ENCODE measurements at places on chromosomes 2 and 18.

DNA sequence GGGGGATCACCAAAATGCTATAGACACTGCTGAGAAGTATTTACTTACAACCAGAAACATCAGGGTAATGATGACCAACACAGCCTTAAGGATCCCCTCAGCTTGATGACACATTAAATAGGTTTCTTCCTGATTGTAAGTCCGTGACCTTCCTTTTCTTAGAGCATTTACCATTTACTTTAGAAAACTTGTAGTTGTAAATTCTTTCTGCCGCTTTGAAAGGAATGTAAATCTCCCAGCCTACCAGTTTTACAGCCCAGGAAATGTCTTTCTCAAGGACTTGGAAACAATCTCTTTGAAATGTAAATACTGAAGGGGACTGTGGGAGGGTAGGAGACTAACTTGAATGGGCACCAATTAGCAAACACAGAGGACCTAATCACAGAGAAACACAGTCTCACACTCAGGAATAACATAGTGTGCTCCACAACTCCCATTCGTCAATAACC is 278.6 kb downstream of the DSC3 start:
- no peak for DNase-seq

DNA sequence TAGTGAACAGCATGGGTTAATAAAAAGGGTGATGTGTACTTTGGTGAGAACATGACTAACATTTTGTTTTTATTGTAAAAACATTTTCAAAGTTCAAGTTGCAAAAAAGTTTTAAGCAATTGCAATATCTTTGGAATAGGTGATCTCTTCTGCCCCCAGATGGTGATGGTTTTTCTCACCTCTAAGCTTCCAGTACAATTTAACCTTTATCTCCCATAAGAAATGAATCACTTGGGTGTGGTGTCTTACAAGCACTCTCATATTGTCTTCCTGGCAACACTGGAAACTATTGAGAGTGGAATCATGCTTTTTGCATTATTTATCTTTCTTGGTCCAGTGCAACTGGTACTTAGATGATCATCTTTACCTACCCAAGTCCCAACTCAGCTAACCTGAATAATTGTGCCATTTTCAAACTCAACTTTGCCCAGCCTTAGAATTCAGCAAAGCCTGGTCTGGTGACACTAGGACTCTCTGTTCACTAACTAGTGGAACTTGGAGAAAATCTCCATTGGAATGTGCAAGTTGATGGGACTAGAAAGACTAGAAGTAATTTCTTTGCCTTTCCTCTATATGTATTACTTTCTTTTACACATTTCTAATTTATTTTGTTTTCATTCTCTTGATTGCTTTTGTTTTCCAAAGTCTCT is 964.7 kb upstream of the ZEB2 start:
- no peak for DNase-seq

DNA sequence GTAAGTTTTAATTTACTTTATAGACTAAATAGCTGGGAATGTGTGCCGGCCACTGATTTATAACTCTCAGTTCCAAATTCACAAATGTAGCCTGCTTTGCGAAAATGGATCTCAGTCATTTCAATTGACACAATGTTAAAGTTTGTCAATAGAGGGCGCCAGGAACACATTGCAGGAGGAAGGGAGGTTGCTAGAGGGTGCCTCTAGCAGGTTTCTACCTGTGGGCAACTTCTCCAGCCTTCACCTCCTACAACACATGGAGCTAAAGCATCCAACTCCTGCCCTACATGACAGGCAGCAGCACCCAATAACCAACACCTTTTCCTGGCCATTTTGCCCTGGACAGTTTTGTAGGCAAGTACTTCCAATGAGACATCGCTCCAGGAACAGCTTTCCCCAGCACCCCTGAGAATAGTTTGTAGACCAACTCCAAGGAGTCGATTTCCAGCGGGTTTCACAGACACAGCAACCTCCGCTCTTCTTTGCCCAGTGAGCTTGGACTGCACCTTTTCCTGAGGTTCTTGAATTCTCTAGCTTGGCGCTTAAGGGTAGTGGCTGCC is 784.8 kb upstream of the CDH2 start:
- peak; percentile 8 for DNase-seq

- DNase-seq: no peak
Observed at GRCh38 chr2:133193544-133194361, 374.5 kb downstream of the NCKAP5 start.

DNA sequence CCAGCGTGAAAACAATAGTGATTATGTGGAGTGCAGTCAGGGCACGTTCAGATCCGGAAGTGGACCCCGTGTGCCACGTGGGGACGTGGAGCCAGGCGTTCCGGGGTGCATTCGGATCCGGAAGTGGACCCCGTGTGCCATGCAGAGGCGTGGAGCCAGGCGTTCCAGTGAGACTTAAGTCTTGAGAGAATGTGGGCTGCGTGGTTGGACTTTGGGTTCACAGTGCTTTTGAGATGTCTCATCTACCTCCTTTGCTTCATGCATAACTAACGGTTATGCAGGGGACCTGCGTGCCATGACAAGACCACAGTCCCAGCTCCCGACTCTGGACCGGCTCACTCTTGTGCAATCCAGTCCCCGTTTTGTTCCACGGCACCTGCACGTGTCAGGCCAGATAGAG is 28.8 kb downstream of the CTDP1 start:
- no peak for DNase-seq

GRCh38 chr2:149112713-149113112 is 74.2 kb downstream of the LYPD6B start:
- peak; percentile 0 for DNase-seq

- DNase-seq: no peak
Observed at GRCh38 chr18:76458522-76459311, 36.3 kb downstream of the ZNF516 start.

DNA sequence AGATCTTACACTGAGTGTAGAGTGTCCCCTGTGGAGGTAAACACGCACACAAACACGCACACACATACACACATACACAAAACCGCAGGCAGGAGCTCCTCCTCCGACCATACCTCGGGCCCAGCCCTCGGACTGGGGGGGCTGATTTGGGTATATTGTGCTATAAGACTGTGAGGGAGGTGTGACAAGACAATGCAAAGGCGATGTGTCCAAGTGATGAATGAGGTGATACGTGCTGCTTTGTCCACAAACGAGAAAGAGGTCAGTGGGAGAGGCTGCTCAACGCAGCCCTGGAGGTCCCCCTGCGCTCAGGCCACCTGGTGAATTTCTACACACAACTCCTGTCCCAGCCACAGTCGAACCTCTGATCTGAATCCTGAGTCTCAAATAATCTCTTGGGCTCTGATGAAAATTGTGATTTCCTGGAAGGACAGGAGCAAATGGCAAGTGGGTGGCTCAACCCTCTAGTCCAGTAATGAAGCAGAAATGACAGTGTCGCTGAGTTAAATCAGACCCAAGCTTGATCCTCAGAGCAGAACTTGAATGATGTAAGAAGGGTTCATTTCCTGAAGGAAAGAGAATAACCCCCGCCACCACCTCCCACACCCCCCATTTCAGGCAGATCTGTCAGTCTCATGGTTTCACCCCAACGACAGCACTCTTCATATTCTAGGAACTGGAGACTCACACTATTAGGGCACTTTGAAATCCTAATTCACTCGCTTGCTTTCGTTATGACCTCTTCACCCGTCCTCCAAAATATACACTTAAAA is 48.9 kb upstream of the ASXL2 start:
- DNase-seq: no peak

DNA sequence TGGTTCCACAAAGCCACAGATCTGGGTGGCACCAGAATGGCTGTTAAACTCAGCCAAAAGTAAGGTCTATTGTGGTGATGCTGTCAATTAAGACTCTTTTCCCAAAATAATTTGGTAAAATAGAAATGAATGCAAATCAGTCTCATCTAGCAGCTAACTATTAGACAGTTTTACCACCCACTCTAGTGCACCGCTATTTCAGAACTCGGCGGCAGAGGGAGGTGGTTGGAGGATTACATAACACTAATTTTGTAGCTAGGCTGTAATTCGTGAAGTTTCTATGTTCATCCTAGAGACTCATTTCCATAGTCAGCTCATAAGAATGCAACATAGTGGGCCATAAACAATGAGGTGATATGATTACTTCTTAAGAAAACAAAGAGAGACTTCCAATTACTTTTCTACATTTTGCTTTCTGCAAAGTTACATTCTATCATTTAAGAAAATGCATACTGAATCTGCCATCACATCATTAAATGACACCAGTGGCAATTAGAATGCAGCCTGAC is 413.8 kb downstream of the FBXO15 start:
- no peak for DNase-seq

DNA sequence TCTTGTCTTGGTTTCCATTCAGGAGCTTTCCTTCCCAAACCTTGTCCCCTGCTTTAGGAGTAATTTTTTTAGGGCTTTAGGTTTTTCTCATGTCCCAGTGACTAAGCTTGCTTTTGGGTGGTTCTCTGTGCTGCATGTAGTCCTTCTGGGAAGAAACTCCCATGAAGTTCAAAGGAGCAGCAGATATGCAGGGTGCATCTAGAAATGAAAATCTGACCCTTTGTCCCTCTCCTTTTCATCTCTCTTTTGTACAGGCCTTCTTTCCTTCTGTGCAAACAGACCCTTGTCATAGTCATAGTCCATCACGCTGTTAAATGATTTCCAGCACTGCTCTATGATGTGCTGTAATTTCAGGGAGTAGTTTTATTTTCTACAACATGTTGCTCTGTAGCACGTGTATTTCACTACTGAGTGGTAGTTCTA is 20.4 kb downstream of the FMNL2 start:
- DNase-seq: no peak

- no peak for DNase-seq
Observed at GRCh38 chr18:58195278-58195765, 151.3 kb downstream of the NEDD4L start.

DNA sequence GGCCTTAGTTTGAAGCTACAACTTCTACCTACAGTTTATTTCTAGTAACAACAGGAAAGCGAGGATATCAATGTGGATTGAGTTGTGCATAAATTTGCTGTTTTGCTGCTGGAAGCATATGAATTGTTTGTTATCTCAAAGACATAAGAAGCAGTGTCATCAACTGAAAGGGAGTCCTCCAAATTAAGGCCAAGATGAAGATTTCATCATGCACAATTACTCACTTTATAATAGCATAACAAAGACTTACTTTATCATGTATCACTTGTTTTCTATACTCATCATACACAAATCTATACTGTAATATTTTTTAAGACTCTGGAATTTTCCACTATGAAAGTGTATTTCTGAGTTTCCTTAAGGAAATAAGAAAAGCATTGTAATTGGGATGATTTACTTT is 136.1 kb upstream of the FANCL start:
- DNase-seq: no peak

GRCh38 chr18:32511147-32511546 is 40.5 kb upstream of the GAREM1 start:
- no peak for DNase-seq

DNA sequence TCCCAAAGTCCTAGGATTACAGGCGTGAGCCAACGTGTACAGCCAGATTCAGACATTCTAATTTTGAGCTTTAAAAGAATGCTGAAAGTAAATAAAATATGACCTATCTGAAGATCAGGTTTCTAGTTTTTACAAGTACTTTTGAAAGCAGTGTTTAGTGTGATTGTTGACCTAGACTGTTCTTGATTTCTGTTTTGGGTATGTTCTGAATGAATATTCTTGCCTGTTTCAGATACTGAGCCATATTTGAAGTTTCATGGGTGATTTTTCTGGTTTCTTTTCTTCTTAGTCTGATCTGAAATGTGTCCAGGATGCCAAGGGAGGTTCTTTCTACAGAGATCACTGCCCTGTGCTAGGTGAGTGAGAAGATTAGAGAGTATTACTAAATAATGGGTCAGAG is 37.2 kb downstream of the MIB1 start:
- no peak for DNase-seq

GRCh38 chr2:203909261-203909967 is 27.1 kb upstream of the ICOS start:
- DNase-seq: no peak

DNA sequence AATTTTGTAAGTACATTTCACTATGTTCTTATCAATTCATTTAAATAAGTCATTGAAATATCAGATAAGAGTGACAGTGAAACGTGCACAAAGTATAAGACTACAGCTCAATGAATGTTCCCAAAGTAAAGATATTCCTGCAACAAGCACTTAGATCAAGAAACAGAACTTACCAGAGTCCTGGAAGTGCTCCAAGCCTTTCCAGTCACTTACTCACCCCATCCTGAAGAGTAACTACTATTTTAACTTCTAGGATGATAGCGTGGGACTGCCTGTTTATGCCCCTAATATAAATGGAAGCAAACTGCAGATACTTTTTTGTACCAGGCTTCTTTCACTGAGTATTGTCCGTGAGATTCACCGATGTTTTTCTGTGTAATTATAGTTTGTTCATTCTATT is 768.9 kb downstream of the SLC4A3 start:
- no peak for DNase-seq

GRCh38 chr2:224894356-224894755 is 147.9 kb downstream of the DOCK10 start:
- DNase-seq: no peak

- no peak for DNase-seq
Observed at GRCh38 chr2:151809073-151809383, 19.2 kb downstream of the ARL5A start.

- DNase-seq: no peak
Observed at GRCh38 chr2:3597567-3597966, 2.7 kb downstream of the COLEC11 start.

DNA sequence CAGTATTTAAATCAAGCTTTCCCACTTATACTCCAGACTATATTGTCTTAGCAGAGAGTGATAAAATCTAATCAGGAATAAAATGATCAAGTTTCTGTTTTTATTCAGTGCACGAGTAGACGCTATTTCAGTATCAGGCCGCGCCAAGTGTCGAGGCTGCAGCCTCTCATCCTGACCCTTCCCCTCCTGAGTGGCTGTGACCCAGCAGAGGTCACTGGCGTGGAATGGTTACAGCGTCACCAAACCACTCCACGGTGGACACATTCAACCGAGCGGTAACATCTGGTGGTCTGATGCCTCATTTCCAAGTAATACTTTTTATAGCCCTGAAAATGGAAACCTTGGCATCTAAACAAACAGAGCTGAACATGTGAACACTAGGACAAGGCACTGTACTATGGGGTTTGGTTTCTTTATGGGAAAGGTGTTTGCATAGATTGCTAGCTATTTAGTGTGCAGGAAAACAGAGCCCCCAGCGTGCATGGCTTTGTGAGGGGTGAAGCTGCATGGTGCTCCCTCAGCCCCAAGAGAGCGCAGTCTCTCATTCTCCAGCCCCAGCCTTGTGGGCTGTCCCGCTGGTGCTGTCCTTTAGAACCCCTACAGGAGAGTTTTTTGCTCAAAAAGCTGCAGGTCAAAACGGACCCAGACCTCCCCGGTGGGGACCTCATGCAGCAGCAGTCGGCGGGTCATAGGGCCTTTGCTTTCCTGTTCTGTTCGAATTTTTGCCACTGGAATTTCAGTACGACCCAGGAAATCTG is 28.4 kb downstream of the FAM228A start:
- no peak for DNase-seq

- DNase-seq: peak; percentile 43
Observed at GRCh38 chr2:165462443-165462842, 7.1 kb upstream of the CSRNP3 start.

DNA sequence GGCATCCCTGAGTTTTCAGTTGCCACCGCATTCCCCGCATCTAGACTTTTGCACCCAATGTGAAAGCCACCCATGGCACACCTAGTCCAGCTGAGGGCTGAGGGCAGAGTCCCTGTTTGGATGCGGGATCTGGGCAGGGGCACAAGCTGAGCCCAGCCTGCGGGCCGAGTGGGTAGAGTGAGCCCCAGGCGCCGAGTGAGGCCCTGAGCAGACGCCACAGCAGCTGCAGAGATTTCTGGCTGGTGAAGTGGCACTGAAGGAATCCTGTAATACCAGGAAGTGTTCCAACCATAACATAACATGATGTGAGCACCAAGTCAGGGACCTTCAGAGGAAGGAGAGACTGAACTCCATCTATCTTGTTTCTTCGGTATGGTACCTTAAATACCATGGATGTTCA is 27.7 kb upstream of the FRZB start:
- DNase-seq: no peak

- no peak for DNase-seq
Observed at GRCh38 chr2:205386109-205386508, 296.2 kb upstream of the NRP2 start.

All from SHP77 treated with DMSO at 0.1 percent for 48 hours (cell line).